ENCODE measurements at places on chromosomes 7 and 10. TPM values are rescaled to one million over a fixed set of nuclear protein-coding genes. Genes with fewer than 3 reads are reported as not detected.

- DNase-seq: no peak
Observed at GRCh38 chr10:11097686-11098085, 80.0 kb downstream of the CELF2 start.

The OR13A1 gene
- not detected for polyA plus RNA-seq

The RBM33 gene
- 11.6 TPM for polyA plus RNA-seq

- DNase-seq: no peak
Observed at GRCh38 chr10:74190494-74190893, 39.5 kb downstream of the ADK start.

- no peak for DNase-seq
Observed at GRCh38 chr10:37710831-37711616, 146.4 kb downstream of the ZNF248 start.

DNA sequence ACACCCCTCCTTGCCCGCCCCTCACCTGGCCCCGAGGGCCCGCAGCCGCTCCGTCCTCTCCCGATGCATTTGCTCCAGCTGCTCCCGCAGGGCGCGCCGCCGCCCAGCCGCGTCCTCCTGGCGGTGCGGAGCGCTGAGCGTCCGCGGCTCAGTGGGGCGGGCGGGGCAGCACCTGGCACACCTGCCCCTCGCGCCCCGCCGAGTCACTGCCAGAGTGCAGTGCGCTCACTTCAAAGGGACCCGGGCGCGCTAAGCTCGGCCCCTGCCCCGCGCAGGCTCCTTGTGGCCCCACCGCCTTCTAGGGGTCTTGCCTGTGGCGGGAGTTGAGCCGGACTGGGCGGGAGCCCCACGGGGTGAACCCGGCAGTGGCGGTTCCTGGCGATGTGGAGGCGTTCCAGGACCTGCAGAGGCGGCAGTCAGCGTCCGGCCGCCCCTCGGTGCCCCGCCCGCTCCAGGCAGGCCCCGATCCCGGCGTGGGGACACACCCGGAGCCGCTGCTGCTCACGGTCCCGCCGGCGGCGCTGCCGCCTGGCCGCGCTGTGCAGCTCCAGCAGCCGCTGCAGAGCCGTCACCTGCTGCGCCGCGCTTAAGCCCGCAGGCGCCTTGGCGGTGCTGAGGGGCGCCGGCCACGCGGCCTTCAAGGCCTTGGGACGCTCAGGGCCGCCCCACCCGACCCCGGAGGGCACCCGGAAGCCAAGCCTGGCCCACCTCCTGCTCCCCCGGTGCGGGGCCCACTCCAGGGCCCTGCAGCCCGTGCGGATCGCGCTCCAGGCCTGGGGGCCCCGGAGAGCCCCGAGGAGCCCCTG lies 6.7 kb downstream of the ATP6V1F start:
- DNase-seq: peak; percentile 85

GRCh38 chr7:30656006-30656957 lies 26.0 kb downstream of the CRHR2 start:
- no peak for DNase-seq

The IQUB gene
- 0.60 TPM for polyA plus RNA-seq

The LYZL1 gene
- polyA plus RNA-seq: not detected

The FKBP6 gene
- polyA plus RNA-seq: not detected

DNA sequence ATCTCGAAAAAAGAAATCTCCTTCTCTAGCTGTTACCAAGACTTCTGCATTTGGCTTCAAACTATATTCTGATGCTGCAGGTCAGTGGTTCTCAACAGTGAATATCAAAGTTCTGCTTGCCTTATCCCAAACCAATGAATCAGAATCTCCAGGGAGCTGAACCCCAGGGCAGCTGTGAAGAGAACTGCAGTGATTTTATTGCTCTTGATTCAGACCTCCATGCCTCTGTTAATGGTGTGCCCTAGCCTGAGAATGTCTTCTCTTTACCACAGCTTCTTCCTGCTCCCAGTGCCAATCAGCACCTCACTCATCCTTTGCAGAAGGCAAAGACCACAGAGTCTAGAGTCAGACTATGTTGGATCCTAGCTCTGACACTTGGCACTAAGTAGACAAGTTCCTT lies 46.2 kb upstream of the MRLN start:
- DNase-seq: no peak

The TSPAN13 gene
- 8.7 TPM for polyA plus RNA-seq

GRCh38 chr7:39816462-39817060 lies 133.5 kb upstream of the CDK13 start:
- no peak for DNase-seq

GRCh38 chr10:70223728-70224127 lies 9.5 kb downstream of the PPA1 start:
- no peak for DNase-seq

DNA sequence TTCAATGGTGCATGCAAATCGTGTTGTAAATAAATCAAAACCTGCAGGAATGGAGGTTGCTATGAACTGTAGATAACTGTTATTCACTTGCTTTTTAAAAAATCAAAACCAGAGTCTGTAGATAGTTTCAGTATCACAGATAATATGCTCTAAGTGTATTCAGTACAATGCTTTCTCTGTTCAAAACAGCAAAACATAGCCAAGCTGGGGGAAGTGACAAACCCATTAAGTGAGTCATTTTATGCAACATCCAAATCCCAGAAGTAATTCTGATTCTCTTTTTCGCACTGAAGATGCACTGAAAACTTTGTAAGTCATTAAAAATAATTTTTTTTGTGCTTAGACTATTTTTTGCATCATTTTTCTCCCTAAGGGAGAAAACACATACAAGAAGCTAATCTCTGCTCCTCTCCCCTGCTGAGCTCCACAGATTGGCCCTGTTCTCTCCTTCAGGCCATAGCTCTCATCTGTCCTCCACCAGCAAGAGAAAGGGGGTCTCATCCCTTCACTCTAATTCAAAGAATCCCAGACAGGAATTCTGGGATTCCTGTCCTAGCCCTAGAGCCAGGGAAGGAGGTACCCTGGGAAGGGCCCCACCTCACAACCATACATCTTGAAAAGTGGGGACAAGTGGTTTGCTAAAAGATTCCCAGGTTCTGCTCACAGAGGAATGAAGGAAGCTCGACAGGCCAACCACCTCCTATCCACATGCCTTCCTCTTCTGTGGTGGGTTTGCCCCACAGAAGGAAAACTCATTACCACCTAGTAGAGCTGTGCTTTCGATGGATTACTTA lies 4.9 kb downstream of the PRTFDC1 start:
- DNase-seq: no peak

DNA sequence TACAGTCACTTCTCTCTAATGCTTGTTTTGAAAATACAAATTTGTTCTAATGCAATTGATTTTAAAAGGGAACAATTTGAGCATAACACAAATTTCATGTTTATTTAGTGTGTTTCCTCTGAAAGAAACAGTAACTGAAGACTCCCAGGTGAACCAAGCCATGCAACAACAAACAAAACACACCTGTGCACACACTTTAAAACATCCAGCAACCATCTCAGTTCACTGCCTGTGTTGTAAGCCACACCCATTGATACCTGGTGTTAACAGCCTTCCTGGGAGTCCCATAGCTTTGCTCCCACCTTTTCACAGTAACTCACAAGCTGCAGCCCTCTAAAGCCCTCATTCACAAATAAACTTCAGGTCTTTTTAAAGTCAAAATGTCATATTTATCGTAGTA lies 89.3 kb downstream of the DOCK4 start:
- DNase-seq: no peak

GRCh38 chr7:17680943-17681351 lies 259.3 kb downstream of the SNX13 start:
- no peak for DNase-seq

- no peak for DNase-seq
Observed at GRCh38 chr7:129262324-129262723, 37.5 kb downstream of the AHCYL2 start.

GRCh38 chr7:158110661-158111048 lies 477.0 kb downstream of the PTPRN2 start:
- no peak for DNase-seq

- DNase-seq: no peak
Observed at GRCh38 chr7:41116817-41117216, 586.1 kb downstream of the INHBA start.

DNA sequence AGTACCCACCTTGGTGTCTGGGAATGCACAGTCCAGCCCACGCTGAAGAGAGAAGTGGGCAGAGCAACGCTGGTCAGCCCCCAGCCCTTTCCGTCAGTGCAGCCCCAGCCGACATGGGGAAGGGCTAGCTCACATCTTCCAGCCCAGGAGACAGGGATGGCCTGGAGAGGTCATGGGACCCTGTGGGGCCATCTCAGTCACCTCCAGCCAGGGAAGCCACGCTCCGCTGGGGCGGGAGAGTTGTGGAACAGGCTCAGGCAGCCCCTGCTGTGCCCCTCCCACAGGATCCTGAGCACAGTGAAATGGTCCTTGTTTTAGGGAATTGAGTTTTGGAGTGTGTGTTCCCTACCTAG lies 85.1 kb downstream of the PAXIP1 start:
- no peak for DNase-seq

DNA sequence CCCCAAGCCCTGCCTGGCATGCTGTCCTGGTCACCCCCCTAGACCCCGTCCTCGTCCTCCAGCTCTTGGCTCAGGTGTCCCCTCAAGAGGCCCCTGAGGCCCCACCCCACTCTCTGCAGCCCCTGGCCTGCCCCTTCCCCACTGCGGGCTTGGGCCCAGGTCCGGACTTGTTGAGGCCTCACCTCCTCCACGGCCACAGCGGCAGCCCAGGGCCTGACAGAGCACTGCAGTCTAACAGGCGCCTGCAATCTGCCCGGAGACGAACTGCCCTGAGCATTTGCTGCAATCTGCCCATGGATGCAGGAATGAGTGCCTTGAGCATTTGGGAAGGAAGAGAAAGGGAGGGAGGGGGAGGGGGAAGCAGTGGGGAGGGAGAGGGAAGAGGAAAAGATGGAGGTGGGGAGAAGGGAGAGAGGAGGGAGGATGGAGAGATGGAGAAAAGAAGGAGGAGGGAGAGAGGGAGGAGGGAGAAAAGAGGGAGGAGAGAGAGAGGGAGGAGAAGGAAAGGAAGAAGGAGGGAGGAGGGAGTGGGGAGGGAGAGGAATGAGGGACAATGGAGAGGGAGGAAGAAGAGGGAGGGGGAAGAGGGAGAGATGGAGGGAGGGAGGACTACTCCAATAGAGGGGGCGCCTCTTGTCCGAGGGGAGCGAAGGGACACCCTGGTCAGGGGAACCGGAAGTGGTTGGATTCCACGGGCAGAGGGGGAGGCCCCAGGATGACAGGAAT lies 73.9 kb downstream of the PDGFA start:
- DNase-seq: no peak

- no peak for DNase-seq
Observed at GRCh38 chr10:6211671-6212635, 9.2 kb downstream of the PFKFB3 start.

DNA sequence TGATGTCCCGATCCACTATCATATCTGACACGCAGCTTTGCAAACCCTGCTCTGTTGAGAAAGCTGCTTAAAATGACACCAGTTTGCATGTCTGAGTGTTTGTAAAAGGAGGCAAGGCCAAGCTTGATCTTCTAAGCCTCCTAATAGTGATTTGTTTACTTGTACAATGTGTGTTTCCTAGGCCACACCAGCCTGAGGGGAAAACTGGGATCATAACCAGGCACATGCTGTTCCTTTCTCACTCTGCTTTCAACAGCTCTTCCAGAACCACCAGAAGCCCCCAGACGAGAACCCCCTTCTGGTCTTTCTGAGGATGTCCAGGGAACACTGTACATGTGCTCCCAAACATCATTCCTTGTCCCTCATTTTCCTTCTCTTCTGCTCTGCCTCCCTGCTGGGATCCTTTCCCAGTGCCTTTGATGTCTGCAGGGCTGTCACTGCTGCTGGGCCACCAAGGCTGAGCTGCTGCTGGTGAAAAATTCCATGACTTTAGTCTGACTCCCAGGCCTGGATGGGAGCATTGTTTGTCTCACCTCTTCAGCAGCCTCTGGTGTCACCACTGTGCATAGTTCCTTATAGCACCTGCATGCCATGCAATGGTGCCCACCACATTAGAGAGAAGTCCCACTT lies 4.0 kb upstream of the LGI1 start:
- no peak for DNase-seq

DNA sequence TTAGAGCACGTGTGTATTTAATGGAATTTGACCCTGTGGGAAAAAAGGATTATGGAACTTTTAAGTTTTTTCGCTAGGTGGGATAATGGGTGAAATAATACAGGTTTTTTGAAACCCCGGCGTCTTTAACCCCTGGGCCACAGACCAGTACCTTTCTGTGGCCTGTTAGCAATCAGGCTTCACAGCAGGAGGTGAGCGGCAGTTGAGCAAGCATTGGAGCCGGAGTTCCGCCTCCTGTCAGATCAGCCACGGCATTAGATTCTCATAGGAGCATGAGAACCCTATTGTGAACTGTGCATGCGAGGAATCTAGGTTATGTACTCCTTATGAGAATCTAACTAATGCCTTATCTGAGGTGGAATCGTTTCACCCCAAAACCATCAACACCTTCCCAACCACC lies 28.6 kb downstream of the WAC start:
- DNase-seq: no peak

The GDF2 gene
- not detected for polyA plus RNA-seq

GRCh38 chr7:135186841-135187253 lies 16.3 kb upstream of the CYREN start:
- DNase-seq: no peak

The CAMK1D gene
- 0.53 TPM for polyA plus RNA-seq

GRCh38 chr7:85736085-85736484 lies 549.2 kb upstream of the SEMA3D start:
- DNase-seq: no peak

DNA sequence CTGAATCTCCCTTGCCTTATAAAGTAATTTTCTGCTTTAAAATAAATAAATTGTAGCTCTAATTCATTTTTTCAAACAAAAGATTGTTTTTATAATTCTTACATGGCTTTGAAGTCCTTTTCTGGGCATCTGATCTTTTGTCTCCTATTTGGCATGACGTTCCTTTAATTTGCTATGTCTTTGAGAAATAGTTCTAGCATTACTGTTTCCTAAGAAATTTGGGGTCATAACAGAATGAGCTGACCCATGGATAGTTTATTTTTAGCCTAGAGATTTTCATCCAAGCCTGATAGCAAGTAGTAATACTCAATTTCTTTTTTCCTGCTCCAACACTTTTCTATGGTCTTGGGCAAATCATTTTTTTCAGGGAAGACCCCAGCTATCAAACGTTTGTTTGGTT lies 31.4 kb downstream of the CCDC71L start:
- no peak for DNase-seq

DNA sequence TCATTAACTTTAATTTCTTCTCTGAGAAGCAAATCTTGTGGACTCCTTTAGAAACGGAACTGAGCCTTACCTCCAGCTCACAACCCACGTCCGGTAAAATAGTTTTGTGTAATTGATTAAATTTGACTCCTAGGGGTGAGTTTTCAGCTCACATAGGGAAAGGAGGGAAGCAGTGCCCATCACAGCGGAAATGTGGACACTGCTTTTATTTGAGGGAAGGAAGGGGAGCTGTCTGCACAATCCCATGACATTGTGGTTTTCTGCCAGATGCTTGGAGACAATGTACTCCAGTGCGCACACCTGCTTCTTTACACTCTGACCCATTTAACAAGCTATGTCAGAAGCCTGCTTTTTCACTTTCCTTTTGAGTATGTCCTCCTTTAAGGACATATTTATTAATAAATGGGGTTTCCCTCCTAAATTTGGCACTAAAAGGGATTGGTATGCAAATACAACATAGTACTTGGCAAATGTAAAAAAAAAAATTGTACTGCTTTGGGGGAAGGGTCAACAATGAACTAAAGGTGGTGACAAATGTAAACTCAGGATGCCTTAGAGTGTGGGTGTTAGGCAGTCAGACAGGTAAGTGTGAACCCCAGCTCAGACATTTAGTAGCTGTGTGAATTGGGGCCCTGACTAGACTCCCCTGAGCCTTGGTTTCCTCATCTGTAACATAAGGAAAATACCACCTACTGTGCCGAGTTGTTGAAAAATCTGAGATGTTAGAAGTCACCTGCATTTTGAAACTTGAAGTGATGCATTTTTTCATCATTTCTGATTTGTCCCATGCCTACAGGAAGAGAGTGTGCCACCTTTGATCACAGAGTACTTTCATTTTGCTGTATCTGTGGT lies 90.2 kb upstream of the KLF6 start:
- DNase-seq: no peak

All from psoas muscle (tissue), 8 donors.